ENCODE measurements at places on chromosomes 1 and 21. TPM values are rescaled to one million over a fixed set of nuclear protein-coding genes. Genes with fewer than 3 reads are reported as not detected.

CD46 gene
- 110 TPM for total RNA-seq

NPHP4 gene
- 7.3 TPM for total RNA-seq

KRTAP11-1 gene
- not detected for total RNA-seq

COL6A2 gene
- 350 TPM for total RNA-seq

ERG gene
- total RNA-seq = 27.2 TPM

CD1B gene
- not detected for total RNA-seq

KCNT2 gene
- 7.3 TPM for total RNA-seq

CAMTA1 gene
- total RNA-seq = 128 TPM

ZMYND12 gene
- 0.65 TPM for total RNA-seq

RNU1-3 gene
- total RNA-seq = 15,401 TPM

GPR157 gene
- 18.8 TPM for total RNA-seq

METTL18 gene
- total RNA-seq = 6.3 TPM

EPS8L3 gene
- total RNA-seq = not detected

GGPS1 gene
- total RNA-seq = 28.4 TPM

THEMIS2 gene
- total RNA-seq = 15.6 TPM

IVL gene
- total RNA-seq = not detected

CA6 gene
- total RNA-seq = not detected

GRIK3 gene
- 0.85 TPM for total RNA-seq

ZBED6 gene
- 23.6 TPM for total RNA-seq

MMP23B gene
- total RNA-seq = 9.5 TPM

C8B gene
- total RNA-seq = not detected

AKR7A3 gene
- not detected for total RNA-seq

RASAL2 gene
- total RNA-seq = 27.8 TPM

SERPINC1 gene
- total RNA-seq = 0.35 TPM

PTCH2 gene
- 0.59 TPM for total RNA-seq

MROH9 gene
- total RNA-seq = not detected

OXCT2 gene
- 16.2 TPM for total RNA-seq

AMY2A gene
- not detected for total RNA-seq

ITLN1 gene
- 143 TPM for total RNA-seq

NUP210L gene
- 0.13 TPM for total RNA-seq

PBXIP1 gene
- total RNA-seq = 69.7 TPM

OLFML2B gene
- 5.8 TPM for total RNA-seq
